ENCODE measurements at places on chromosomes 2 and 18.

DNA sequence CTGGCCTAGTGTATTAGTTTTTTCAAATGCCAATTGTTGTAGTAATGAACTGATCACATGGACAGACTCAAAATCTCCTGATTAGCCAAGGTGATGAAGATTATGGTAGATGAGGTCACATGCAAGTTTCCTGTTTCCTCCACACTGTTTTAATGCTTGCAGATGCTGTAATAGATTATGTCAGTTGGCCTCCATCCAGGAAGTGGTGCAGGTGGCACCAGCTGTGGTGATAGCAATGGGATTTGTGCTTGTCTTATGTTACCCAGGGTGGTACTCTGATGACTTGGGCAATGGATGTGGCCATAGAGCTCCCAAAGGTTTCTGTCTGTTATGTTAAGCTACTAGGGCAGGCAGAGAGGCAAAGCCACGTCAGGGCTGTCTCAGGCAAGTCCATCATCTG lies 332.9 kb upstream of the DDX18 start:
- DNase-seq, result no peak

DNA sequence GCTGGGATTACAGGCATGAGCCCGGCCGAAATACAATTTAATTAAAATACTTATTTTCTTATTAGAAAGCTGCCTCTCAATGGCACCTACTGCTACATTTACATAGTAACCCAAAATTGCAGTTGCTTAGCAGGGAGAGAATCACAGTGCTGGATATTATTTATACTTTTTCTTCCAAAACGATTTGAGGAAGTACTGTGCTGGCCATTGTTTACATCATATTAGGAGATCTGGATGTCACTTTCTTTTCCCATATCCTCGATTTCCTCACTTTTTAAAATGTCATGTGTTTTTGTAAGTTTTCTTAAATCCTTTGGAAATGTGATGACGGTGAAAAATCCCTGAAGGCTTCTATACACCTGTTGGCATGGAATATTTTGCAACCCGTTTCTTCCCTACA lies 3.4 kb upstream of the SP3 start:
- no peak for DNase-seq

DNA sequence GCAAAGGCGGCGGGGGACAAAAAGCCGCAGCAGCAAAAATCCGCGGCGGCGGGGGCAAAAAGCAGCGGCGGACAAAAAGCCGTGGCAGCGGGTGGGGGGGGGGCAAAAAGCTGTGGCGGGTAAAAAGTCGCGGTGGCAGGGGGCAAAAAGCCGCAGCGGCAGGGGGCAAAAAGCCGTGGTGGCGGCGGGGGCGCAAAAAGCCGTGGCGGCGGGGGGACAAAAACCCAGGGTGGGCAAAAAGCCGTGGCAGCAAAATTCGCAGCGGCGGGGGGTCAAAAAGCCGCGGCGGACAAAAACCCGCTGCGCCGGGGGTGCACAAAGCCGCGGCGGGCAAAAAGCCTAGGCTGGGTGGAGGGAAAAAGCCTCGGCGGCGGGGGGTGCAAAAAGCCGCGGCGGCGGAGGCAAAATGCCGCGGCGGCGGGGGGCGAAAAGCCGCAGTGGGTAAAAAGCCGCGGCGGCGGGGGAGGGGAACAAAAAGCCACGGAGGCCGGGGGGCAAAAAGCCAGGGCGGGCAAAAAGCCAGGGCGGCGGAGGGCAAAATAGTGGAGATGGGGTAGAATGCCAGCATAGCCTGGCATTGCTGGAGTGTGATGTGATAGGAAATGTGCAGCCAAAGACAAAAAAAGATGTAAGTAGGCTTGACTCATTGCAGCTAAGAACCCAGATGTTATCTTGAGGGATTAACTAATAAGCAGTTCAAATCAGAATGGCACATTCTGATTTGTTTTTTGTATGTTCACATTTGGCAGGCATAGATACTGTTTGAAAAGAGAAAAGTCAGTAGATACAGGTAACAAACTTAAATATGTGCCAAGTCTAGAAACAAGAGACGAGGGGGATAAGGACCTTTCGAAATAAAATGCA lies 1076.3 kb downstream of the RPIA start:
- DNase-seq, result no peak

GRCh38 chr2:180322781-180323180 lies 315.7 kb upstream of the CWC22 start:
- no peak for DNase-seq

- no peak for DNase-seq
Observed at GRCh38 chr18:8584798-8585197, 24.4 kb upstream of the RAB12 start.

- DNase-seq, result no peak
Observed at GRCh38 chr18:43078478-43079092, 36.9 kb downstream of the RIT2 start.

DNA sequence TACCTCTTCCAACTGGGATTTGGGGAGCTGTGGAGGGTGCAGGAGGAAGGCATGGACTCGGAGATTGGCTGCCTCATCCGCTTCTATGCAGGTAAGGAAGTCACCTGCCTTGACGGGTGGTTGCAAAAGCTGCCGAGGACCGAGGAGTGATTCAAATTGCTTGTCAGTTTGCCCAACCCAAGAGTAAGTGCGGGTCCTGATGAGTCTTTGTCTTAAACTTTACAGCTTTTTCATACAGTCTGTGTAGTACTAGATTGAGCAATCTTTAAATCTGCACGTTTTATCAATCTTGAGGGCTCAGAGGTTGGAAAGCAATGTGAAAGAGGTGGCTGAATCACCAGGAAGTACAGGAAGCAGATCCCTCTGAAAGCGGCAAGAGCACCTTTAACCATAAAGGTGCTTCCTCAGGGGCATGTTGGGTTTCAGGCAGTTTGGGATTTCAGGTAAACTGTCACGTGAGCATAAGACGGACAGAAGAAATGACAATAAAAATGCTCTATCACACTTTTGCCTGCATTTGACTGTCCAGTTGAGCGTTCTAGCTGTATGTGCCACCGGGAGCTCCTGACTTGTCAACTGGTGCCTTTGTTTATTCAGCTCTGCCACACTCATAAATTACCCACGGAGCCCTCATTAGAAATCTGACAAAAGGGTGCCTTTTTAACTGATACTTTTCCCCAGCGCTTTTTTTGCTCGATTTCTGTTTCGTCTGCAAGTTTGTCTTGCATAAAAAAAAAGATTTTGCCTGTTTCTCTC lies 2.0 kb downstream of the PHLPP1 start:
- peak; percentile 28 for DNase-seq

GRCh38 chr2:6926071-6926732 lies 9.0 kb downstream of the RNF144A start:
- no peak for DNase-seq

- DNase-seq, result no peak
Observed at GRCh38 chr2:205827809-205828365, 145.6 kb downstream of the NRP2 start.

DNA sequence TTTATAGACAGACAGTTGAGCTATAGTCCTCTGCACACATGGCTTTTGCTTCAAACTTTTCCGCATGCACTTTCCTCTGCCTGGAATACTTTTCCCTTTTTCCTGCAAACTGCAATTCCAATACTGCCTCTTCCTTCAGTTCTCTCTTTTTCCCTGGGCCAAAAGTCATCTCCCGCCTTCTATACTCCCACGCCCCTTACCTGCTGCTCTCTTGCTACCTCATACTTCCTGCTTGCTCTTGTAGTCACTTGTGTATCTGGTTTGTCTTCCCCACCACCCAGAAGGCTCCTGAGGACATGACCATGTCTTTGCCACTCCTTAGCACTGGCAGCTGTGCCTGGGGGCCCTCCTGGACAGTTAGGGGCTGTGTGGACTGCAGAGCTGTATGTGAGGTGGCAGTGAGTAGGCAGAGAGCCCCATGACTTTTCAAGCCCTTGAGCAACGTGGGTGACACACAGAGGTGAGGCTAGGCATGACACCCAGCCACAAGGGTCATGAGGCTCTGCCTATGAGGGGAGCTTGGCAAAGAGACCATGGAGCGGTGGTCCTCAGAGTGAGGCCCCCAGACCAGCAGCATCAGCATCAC lies 23.2 kb downstream of the SPEG start:
- DNase-seq, result no peak

- DNase-seq, result no peak
Observed at GRCh38 chr2:111145103-111145760, 24.5 kb downstream of the BCL2L11 start.

- DNase-seq, result no peak
Observed at GRCh38 chr2:195390686-195391321, 266.2 kb upstream of the SLC39A10 start.

DNA sequence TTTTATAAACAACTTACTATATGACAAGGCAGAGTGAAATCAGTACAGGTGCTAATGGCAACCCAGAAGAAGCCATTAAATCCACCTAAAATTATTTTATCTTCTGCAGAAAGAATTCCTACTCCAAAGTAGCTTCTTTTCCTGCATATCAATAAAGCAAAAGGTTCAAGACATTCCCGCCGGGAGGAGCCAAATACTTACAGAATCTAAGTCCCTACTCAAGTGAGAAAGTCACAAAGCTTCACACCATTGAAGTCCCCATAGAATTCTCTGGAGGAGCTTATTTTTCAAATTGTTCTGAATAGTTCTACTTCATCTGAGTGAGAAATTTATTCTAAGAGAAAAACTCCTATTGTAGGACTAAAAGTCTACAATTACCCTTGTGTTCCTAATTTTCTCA lies 233.7 kb upstream of the HNRNPA3 start:
- DNase-seq, result no peak

- no peak for DNase-seq
Observed at GRCh38 chr2:6310256-6311215, 555.2 kb downstream of the CMPK2 start.

- DNase-seq, result no peak
Observed at GRCh38 chr18:77118256-77119090, 14.1 kb downstream of the MBP start.

- no peak for DNase-seq
Observed at GRCh38 chr2:232931636-232932035, 61.6 kb downstream of the SNORC start.

DNA sequence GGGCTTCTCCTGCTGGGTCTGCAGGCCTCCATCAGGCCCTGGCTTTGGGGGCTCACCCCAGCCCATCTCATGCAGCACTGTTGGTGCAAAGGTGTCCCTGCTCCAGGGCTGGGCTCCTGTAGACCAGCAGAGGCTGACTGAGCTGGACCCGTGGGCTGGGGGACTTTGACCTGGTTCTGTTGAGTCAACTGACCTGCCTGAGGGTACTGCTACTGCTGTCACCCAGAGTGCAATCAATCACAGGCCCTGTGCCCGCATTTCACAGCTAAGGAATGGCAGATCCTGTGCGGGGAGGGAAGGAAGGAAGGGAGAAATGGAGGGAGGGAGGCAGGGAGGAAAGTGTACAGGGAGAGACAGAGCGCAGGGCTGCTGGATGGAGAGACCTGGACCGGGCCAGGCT lies 136.8 kb downstream of the TPO start:
- no peak for DNase-seq

DNA sequence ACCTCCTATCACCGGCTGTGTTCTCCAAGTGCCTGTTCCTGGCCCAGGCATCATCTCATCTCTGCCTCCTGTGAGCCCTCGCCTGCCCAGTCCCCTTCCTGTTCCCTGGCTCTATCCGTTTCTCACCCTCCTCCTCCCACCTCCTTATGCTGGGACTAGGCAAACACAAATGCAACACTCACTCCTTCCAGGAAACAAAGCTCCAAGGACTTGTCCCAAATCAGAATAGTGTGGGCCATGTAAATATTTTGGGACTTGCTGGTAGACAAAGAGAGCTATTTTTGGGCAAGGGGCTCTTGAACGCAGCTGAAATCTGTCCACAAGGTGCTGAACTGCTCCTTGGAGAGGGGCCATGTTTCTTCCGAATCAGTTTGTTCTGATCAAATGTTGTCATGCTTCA lies 25.3 kb downstream of the MBP start:
- DNase-seq, result no peak

GRCh38 chr2:191864628-191865374 lies 17.9 kb upstream of the CAVIN2 start:
- no peak for DNase-seq
